Breast epithelium (tissue), 4 donors: ENCODE measurements at places on chromosomes 7 and 10. TPM values are rescaled to one million over a fixed set of nuclear protein-coding genes. Genes with fewer than 3 reads are reported as not detected.

DNA sequence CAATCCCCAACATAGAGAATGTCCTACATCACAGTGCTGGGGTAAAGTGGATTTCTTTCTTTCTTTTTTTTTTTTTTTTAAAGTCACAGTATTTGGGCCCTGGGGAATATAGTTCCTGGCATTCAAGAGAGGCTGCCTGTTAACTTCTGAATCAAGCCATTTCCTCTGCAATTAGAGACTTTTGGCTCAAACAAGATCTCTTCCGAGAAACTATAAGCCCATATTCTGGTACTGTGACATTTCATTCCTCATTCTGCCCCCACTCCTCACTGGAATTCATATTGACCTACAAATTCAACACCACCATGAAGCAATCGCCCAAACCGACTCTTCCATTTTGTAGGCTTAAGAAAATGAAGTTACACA lies 187.4 kb downstream of the PHTF2 start:
- no peaks in the 10 kb centered on the region for H3K4me1 ChIP-seq
- no peak overlapping the region for H3K4me3 ChIP-seq
- no peak for DNase-seq
- H3K27ac ChIP-seq: no peak overlapping the region
- H3K27me3 ChIP-seq: no peaks in the 10 kb centered on the region

TRIM73 gene
- total RNA-seq: 2.2 TPM

DNA sequence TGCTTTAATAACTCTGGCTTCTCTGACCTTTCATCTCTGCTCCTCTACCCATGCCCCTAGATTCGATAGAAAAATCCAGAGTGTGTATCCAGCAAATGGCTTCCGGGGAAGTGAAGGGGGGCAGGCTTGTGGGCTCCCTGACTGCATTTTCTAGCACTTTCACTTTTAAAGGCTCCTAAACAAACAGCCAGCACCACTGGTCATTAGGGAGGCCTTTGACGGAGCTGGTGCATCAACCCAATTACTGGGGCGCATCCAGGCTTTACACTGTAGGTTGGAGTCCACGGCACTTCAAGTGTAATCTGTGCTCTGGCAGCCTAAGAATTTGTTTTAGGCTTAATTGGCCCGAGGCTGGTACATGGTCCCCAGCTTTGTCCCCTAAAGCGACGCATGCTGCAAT lies 291.9 kb downstream of the GFRA1 start:
- no peaks in the 10 kb centered on the region for H3K36me3 ChIP-seq
- no peak overlapping the region for H3K4me3 ChIP-seq
- H3K27me3 ChIP-seq: no peaks in the 10 kb centered on the region
- H3K4me1 ChIP-seq: no peaks in the 10 kb centered on the region
- DNase-seq: no peak

DNA sequence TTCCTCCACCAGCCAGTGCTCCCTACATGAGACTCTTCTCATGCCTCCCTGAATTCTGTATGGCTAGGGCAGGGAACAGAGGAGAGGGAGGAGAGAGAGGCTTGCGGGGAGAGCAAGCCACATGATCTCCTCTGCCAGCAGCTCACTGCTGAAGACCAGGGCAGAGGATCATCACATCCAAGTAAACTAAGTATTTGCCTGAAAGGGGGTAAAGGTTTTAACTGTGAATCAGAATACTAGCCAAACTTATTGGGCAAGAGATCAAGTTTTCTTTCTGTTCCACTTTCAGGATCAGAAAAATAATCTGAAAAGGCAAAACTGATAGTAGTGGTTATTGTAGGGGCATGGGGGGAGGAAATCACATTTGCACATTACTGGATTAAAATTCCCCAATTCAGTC lies 17.8 kb upstream of the ERCC6 start:
- no peaks in the 10 kb centered on the region for H3K4me1 ChIP-seq
- no peaks in the 10 kb centered on the region for H3K36me3 ChIP-seq
- no peaks in the 10 kb centered on the region for H3K27me3 ChIP-seq

ZNF736 gene
- 32.5 TPM for total RNA-seq

PRKG1 gene
- total RNA-seq: 10.9 TPM

DNA sequence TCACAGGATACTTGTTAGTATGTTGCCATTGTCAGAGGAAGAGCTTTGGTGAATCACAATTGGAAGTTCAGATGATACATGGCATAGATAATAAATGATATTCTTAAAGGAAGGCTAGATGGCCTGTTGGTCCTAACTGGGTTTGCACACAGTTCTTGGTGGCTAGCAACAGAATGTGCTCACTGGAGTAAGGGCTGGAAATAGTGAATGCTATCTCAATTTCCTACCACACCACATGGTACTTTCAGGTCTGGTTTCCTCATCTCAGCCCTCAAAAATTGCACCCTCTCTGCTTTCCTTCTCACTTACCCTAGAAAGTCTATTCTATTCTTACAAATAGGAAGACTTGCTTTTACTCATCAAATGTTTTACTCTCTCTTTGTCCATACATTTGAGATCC lies 622.5 kb downstream of the ANKRD7 start:
- no peak overlapping the region for H3K4me3 ChIP-seq
- no peaks in the 10 kb centered on the region for H3K36me3 ChIP-seq
- peaks cover 5% of the 10 kb centered on the region for H3K4me1 ChIP-seq

DNA sequence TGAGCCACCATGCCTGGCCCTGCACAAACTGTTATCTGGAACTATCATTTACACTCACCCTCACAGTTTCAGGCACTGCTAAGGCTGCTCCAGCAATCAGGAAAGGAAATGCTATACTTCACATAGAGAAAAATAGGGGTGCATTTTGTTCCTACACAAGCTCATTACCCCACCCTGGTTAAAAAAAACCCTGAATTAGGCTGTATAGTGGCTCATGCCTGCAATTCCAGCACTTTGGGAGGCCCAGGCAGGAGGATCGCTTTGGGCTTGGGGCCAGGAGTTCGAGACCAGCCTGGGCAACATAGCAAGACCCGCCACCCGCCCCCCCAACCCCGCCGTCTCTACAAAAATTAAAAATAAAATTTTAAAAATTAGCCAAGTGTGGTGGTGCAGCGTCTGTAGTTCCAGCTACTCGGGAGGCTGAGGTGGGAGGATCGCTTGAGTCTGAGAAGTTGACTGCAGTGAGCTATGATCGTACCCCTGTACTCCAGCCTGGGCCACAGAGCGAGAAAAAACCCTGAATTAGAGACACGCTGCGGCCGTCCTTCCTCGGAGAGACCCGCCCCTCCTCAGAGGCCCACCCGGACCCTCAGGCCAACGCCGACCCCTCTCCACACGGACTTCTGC lies 539 bp downstream of the PTCD1 start:
- peak overlapping the region; percentile 99 for H3K4me3 ChIP-seq
- H3K36me3 ChIP-seq: no peaks in the 10 kb centered on the region
- H3K27ac ChIP-seq: peak overlapping the region; percentile 88
- DNase-seq: no peak
- H3K27me3 ChIP-seq: no peaks in the 10 kb centered on the region
- peaks cover 13% of the 10 kb centered on the region for H3K4me1 ChIP-seq

DNA sequence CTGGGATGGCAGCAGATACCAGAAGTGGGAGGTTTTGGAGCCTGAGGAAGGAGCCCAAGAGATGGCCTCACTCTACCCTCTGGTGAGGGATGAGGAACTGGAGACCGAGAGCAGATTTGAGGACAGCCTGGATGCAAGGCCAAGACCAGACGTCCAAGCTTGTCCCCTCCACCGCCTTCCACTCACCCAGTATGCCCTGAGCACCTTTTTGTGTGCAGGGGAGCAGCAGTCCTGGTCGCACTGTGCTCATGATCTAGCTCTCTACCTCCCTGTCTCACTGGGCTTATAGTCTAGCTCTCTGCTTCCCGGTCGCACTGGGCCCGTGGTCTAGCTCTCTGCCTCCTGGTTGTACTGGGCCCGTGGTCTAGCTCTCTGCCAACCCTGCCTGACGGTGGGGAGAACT lies 33.6 kb upstream of the CHST15 start:
- H3K27ac ChIP-seq: no peak overlapping the region
- H3K27me3 ChIP-seq: no peaks in the 10 kb centered on the region
- H3K4me1 ChIP-seq: no peaks in the 10 kb centered on the region
- no peak for DNase-seq
- H3K36me3 ChIP-seq: no peaks in the 10 kb centered on the region

GRCh38 chr7:909358-910329 lies 33.3 kb downstream of the GET4 start:
- no peaks in the 10 kb centered on the region for H3K4me1 ChIP-seq
- peak overlapping the region; percentile 53 for H3K4me3 ChIP-seq
- H3K27me3 ChIP-seq: no peaks in the 10 kb centered on the region
- no peak for DNase-seq

DNA sequence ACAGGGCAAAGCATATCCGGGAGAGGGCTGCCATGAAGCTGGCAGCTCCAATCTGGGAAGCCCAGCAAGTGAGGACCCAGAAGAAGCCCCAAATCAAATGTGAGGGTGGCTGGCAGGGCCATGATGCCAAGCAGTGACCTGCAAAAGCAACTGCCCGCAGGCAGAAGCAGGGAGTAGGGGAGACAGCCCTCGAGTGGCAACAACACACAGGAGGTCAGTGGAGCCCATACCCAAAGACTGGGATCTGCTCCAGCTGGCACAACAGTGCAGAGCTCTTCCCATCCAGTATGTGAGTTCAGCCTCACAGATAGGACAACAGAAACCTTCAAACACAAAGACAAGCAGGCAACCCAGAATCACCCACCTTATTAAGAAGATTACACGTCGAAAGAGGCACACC lies 45.0 kb downstream of the GRID1 start:
- H3K4me3 ChIP-seq: no peak overlapping the region
- no peak for DNase-seq
- no peak overlapping the region for H3K27ac ChIP-seq
- H3K36me3 ChIP-seq: no peaks in the 10 kb centered on the region
- H3K27me3 ChIP-seq: no peaks in the 10 kb centered on the region
- H3K4me1 ChIP-seq: no peaks in the 10 kb centered on the region

DNA sequence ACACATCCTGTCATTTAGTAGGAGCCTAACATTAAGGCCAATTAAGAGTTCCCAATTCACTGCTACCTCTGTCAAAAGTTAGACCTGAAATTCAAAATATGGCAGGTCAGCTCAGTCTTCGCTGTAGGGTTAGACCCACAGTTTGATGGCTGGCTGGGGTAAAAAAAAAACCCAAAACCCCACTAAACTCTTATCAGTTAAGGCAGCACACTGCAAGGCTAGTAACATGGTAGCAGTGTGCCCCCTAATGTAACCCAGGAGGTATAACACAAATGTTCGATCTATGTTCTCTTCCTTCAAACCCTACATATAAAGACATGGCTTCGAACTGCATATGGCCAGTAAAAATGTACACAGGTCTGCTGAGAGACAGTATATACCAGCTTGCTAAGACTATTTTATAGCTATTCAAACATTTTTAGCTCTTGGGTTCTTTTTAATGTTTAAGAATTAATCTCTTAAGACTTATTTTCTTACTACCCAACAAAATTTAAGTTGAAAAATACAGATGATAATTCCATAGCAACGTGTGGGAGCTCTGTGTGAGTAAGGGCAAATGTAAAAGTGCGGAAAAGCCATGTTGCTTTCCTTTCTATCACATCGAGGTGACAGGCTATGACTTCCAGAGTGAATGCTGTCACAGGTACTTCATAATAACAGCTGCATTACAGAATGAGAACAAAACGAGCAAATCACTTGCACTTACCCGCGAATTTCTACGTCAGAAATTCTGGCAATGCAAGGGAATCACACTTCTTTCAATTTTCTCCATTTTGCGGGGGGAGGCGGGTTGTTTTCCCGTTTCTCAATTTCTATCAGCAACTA lies 168.4 kb upstream of the IMMP2L start:
- H3K27ac ChIP-seq: no peak overlapping the region
- peaks cover 6% of the 10 kb centered on the region for H3K36me3 ChIP-seq
- DNase-seq: no peak
- no peak overlapping the region for H3K4me3 ChIP-seq
- no peaks in the 10 kb centered on the region for H3K27me3 ChIP-seq

DNA sequence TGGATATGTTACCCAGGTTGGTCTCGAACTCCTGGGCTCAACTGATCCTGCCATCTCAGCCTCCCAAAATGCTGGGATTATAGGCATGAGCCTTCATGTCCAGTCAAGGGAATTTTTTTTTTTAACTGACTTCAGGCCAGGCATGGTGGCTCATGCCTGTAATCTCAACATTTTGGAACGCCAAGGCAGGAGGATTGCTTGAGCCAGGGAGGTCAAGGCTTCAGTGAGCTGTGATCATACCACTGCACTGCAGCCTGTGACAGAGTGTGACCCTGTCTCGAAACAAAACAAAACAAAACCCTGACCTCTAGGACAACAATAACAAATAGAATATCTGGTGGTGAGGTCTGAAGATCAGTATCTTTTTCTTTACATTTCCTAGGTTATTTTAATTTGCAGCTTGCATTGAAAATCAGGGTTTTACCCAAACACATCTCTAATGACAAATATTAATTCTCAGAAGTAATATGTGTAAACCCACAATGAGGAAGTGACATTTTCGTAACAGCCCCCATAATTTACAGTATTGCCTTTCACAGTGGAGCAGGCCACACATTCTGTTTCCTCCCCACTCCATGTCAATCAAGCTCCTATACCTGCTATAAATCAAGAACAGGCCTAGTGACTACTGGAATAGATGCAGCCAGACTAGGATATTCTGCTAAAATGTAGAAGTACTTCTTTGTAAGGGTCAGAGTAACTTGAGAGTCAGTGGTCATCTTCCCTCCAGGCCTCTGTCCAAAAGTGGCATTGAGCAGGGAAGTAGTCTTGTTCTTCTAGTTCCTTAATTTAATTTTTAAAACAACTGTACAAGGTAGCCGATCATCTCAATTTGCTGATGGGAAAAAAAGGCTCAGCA lies 43.3 kb upstream of the ECHDC3 start:
- DNase-seq: no peak
- H3K4me3 ChIP-seq: no peak overlapping the region
- H3K36me3 ChIP-seq: no peaks in the 10 kb centered on the region
- no peak overlapping the region for H3K27ac ChIP-seq

GRCh38 chr7:2452074-2452507 lies 24.1 kb downstream of the GRIFIN start:
- no peaks in the 10 kb centered on the region for H3K27me3 ChIP-seq
- H3K36me3 ChIP-seq: no peaks in the 10 kb centered on the region
- peak overlapping the region; percentile 23 for H3K4me3 ChIP-seq
- peaks cover 12% of the 10 kb centered on the region for H3K4me1 ChIP-seq
- no peak for DNase-seq

DNA sequence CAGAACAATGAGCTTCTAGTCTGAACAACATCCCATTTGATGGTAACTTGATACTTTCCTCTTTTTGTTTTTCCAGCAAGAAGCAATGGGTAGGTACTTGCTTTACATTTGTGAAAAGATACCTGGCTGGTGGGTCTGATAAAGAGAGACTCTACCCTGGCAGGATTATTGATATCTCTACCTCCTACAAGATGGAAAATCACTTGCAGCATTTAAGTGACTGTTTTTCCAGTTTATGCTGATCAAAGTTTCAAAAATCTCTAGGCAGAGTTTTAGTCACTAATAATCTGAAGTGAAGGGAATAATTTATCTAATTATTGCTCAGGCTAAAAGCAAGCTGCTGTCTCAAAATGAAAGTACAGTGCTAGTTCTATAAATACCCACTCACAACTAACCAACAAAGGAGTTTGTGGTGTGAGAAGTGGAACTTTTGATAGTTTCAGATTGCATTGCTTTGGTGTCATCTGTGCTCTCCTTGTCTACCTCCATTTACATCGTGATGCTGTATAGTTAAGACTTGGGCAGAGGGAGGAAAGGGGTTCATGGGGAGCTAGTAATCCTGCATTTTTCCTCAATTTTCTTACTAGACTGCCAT lies 86.0 kb upstream of the ANKRD1 start:
- H3K4me1 ChIP-seq: no peaks in the 10 kb centered on the region
- H3K36me3 ChIP-seq: no peaks in the 10 kb centered on the region
- no peak for DNase-seq
- no peak overlapping the region for H3K4me3 ChIP-seq
- no peaks in the 10 kb centered on the region for H3K27me3 ChIP-seq

- H3K27me3 ChIP-seq: no peaks in the 10 kb centered on the region
- peaks cover 15% of the 10 kb centered on the region for H3K4me1 ChIP-seq
- peak overlapping the region; percentile 93 for H3K27ac ChIP-seq
- H3K36me3 ChIP-seq: no peaks in the 10 kb centered on the region
- H3K4me3 ChIP-seq: peak overlapping the region; percentile 68
These were observed 8.8 kb downstream of the LIMK1 start for GRCh38 chr7:74092321-74092963.

ECHS1 gene
- total RNA-seq: 84.2 TPM
